ENCODE measurements at places on chromosomes 2 and 18.
A peak's percentile ranks its signal among the peaks of the same experiment; 100 is the strongest.

DNA sequence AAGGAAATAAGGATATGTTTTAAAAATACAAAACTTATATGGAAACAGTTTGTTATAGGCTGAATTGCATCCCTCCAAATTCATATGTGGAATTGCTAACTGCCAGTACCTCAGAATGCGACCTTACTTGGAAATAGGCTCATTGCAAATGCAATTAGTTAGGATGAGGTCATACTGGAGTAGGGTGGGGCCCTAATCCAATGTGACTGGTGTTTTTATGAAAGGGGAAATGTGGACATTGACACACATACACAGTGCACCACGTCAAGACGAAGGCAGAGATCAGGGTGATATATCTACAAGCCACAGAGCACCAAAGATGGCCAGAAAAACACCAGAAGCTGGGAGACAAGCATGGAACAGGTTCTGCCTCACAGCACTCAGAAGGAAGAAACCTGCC lies 494.2 kb downstream of the TSN start:
- no peak for DNase-seq

GRCh38 chr2:188345426-188345825 lies 53.8 kb downstream of the GULP1 start:
- peak; percentile 24 for DNase-seq

- no peak for DNase-seq
Observed at GRCh38 chr2:213411582-213412289, 127.5 kb downstream of the SPAG16 start.

DNA sequence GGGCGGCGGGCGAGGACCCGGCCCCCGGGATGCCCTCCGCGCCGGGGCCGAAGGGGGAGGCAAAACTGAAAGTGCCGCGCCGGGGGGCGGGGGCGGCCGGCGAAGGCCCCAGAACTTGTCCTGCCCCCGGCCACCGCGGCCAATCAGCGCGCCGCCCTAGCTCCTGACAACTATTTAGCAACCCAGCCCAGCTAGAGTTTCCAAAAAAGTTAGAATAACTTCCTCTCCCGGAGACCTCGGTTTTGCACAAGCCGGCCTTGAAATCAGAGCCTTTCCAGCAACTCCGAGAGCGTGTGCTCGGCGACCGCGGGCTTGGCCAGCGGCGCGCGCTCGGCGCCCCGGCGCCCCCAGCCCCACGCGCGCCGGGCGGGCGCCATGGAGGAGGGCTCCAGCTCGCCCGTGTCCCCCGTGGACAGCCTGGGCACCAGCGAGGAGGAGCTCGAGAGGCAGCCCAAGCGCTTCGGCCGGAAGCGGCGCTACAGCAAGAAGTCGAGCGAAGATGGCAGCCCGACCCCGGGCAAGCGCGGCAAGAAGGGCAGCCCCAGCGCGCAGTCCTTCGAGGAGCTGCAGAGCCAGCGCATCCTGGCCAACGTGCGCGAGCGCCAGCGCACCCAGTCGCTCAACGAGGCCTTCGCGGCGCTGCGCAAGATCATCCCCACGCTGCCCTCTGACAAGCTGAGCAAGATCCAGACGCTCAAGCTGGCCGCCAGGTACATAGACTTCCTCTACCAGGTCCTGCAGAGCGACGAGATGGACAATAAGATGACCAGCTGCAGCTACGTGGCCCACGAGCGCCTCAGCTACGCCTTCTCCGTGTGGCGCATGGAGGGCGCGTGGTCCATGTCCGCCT lies at the start of gene TWIST2:
TWIST2 (plus strand) TSS at position 245 of the 850 bp plus-strand sequence; CDS start at position 376, 131 bp downstream.
- DNase-seq: no peak

DNA sequence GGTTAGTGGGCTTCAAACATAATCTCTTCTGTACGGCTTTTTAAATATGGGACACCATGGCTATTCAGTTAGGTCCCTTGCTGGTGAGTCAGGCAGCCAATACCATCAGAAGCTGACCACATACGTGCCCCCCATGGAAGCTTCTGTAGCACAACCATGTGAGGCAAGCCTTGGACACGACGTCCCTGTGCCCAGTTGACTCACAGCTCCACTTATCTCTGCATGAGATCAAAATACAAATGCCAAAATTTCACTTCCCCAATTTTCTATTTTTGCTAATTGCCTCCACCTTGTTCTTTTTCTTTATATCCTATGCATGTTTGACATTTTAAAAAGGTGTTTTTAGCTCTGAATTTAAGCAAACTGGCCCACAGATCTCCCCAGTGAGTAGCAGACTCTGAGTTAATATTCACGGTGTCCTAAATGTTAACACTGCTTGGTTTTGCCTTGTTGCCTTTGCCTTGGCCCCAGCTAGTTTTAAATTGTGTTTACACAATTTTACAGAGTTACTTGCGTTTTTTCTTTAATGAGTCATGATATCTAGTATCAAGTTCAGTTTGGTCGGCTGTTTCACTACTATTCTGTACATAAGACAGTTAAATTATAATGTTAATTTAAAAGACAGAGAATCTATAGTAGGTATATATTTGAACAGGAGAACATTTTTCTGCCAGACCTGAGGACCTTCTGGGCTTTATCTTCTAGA lies 77.5 kb downstream of the CDCA7 start:
- no peak for DNase-seq

- no peak for DNase-seq
Observed at GRCh38 chr2:49162151-49162550, 7.8 kb upstream of the FSHR start.

GRCh38 chr2:49861821-49862220 lies 707.5 kb upstream of the FSHR start:
- DNase-seq: no peak

DNA sequence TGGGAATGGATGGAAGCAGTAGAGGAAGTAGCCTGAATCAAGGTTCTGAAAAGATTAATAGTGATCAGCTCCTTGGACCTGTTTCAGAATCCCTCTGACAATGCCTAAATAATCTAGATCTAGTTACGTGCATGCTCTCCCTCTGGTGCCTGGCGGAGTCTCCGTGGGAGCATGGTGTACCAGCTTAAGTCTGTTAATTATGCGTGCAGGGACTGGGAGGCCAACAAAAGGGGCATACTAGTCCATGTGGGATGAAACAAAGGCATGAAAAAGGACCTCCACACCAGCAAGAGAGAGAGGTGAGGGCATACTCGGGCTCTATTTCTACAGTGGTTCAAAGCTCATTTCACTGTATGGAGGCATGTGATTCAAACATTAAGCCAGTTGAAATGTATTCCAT lies 200.3 kb downstream of the DPP4 start:
- DNase-seq: no peak

DNA sequence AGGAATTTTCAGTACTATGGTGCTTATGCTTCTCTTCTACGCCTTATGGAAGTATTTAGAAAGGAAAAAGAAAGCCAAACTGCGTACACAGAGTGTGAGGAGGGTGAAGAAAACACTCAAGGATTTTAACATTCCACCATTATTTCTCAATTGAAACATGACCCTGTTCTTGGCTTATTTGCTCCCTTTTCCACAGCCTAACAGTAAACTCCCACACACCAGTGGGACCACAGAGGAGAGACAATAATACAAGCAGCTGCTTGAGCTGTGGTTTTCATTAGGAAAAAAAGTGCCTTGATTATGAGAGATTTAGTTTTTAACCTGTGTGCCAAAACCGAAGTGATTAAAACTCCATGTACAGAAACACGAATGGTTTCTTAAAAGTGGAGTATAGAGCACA lies 134.3 kb downstream of the MEP1B start:
- no peak for DNase-seq

GRCh38 chr2:13616059-13616458 lies 899.3 kb downstream of the TRIB2 start:
- no peak for DNase-seq

DNA sequence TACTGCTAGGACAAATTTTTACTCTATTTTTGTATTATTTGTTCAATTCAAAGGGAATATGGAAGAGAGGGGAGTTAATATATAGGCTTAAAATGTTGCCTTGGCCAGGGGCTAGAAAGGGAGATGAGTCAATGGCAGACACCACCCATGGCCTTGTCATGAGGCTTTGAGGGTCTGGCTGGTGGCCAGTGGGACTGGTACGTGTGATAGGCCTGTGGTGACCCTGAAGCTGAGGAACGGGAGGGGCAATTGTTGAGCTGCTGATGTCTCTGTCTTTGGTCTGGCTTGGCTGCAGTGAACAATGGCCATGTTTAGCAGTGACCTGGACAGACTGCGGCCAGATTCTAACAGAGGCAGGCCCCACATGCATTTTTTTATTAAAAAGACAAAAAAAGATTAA lies 18.5 kb downstream of the GKN1 start:
- DNase-seq: no peak

DNA sequence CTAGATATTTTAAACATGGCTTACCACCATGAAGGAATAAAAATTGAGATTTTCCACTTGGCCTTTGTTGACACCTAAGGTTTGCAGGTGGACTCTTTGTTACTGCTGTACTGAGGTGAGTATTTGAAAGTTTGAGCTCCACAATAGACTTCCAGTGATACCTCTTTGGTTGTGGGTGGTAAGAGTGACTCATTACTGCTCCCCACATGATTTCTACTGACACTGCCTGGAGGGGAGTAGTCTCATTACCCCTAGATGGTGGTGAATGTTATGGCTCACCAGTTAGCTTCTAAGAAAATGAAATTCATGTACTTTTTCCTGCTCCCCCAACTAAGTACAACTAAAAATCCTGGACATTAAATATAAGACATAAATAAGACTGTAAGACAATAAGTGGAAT lies 1183.1 kb upstream of the TMEFF2 start:
- DNase-seq: no peak
